Stimulated activated CD4-positive, alpha-beta T cell treated with anti-CD3 and anti-CD28 coated beads, Interleukin-4, amount 100 ng/mL, for 1 hour (primary cell): ENCODE measurements at places on chromosomes 16 and 17.

- DNase-seq: peak; percentile 90
These were observed 684 bp downstream of the ZNF668 start for GRCh38 chr16:31073142-31073969.

DNA sequence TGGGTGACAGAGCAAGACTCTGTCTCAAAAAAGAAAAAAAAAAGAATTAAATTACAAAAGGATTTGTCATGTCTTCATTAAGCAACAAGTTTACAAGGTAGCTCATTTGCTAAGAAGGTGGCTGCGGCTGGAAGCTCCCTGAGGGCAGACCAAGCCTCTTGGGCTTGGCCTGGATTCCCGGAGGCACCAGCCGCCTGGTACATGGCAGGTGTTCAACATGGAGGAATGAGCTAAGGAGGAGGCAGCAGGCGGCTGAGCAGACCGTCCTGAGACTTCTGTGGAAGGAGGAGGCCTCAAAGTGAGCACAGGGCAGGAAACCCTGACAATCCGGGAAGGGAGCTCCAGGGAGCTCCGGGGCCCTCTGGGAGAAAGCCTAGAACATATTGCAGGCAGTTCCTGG lies 3.2 kb upstream of the MYLK3 start:
- DNase-seq: no peak

DNA sequence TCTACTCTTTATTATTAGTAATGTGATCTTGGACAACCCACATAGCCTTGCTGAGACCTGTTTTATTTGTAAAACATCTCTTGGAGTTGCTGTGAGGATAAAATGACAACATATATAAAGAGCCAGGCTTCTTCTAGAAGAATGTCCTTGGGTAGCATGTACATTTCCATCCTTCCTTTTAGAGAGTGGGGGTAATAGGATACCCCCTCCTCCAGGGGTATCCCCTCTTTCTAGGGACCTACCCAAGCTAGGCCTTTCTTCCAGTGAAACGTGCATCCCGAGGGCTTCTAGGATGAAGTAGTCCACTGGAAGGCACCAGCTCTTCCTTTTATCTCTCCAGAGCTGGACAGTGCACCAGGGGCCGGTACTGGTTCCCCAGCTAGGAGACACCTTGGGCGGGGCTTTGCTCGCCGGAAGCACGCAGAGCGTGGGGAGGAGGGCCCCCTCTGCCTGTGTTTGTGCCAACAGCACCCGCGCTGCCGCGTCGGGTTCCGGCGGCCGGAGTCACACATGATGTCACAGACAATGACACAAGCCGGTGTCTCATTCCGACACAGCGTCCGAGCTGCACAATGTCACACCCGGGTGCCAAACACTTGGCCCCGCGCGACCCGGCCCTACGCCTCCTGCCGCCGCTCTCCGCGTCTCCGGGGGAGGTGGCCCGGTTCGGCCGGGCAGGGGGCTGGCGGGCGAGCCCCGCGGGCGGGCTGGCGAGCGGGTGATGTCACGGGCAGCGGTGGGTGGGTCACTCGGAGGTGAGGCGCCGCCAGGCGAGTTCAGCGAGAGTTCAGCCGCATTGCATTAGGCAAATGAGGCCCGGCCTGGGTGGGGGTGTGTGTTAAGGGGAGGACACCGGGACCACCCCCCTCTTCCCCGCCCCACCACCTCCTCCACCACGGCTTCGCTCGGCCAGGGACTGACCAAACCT lies 23.4 kb downstream of the GJD3 start:
- DNase-seq: peak; percentile 77

- DNase-seq: no peak
These were observed 558.9 kb upstream of the HSBP1 start for GRCh38 chr16:83248735-83249463.

DNA sequence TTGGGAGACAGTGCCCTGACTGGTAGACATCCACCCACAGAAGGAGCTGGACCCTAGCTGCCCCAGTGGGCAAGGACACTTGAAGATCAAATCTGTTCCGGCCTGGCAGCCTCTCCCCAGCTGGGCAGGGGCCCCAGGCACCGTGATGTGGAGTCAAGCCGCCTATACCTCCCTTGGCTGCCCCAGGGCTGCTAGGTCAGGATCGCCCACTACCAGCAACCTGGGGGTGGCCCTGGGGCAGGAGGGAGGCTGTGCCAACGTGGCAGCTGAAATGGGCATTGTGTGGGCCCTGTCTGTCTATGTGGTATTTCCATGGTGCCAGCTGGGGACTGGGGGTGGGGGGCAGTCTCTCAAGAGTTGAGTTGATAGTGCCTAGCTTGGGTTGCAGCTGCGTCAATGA lies 941 bp downstream of the PDK2 start:
- no peak for DNase-seq

DNA sequence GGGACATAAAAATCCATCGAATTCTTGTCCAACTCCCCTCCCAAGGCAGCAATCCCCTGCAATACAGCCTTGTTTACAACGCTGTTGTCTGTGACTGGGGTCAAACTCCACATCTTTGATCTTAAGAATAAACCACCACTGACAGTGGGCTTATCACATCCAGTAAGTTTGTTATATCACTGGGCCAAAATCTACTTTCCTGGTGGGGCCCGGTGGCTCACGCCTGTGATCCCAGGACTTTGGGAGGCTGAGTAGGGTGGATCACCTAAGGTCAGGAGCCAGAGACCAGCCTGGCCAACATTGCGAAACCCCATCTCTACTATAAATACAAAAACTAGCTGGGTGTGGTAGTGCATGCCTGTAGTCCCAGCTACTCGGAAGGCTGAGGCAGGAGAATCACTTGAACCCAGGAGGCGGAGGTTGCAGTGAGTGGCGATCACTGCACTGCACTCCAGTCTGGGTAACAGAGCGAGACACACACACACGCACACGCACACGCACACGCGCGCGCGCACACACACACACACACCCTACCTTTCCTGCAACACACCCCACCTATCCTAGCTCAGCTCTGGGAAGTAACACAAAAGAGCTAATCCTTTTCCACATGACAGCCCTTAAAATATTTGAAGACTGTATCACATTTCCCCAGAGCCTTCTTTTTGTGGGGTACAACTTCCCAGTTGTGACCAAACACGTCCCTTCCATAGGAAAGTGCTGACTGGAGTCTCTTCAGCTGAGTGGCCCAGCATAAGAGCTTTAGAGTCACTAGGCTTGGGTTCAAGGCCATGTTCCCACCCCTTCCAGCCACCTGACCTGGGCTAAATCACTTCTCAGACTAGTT lies 20.9 kb upstream of the ABCC1 start:
- no peak for DNase-seq

- no peak for DNase-seq
These were observed 1.5 kb upstream of the SLC38A8 start for GRCh38 chr16:84044118-84044488.

GRCh38 chr16:73531021-73531420 lies 483.1 kb upstream of the ZFHX3 start:
- no peak for DNase-seq

DNA sequence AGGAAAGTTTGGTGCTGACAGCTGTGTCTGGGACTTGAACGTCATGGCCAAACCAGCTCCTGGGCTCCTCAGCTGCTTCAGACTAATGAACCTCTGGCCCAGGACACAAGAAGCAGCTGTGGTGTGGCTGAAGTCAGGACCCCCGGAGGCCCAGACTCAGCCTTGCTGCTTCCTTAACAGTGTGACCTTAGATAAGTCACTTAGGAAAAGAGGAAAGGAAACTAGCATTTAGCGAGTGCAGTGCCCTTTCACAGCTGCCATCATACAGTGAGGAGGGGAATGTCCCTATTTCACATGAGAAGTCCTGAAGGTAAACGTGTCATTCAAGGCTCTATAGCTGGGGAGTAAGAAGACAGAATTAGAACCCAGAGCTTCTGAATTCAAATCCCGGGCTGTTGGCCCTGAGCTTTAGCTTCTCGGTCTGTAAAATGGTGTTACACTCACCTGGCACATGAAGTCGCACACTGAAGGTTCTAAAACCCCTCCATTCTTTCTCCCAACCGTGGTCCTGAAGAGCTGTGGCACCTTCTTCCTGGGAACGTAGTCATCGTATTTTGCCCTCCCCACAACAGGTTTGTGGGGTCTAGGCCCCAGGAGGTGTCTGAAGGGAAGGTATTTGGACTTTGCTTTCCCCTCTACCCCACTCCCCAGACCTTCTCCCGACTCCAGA lies 910 bp upstream of the RAMP2 start:
- DNase-seq: no peak

GRCh38 chr17:68693466-68693865 lies 92.3 kb upstream of the FAM20A start:
- DNase-seq: no peak

DNA sequence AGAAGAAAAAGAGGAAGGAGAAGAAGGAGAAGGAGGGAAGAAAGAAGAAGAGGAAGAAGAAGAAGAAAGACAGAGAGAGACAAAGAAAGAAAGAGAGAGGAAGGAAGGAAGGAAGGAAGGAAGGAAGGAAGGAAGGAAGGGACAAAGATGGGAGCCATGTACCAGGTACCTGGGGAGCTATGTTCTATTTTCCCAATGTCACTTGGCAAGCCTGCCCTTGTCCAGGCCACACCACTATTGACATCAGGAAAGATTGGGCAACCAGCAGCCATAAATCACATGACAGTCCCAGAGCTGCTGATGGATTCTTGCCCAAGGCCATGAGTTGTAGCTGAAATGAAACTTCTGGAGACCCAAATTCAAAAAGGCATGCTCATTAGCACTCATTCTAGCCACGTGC lies 2.7 kb upstream of the CES1 start:
- DNase-seq: no peak
